Activated B cell treated with CpG ODN at 0.5 μM for 24 hours (primary cell): ENCODE measurements at places on chromosomes 7 and 10. TPM values are rescaled to one million over a fixed set of nuclear protein-coding genes. Genes with fewer than 3 reads are reported as not detected.
A peak's percentile ranks its signal among the peaks of the same experiment; 100 is the strongest.

DNA sequence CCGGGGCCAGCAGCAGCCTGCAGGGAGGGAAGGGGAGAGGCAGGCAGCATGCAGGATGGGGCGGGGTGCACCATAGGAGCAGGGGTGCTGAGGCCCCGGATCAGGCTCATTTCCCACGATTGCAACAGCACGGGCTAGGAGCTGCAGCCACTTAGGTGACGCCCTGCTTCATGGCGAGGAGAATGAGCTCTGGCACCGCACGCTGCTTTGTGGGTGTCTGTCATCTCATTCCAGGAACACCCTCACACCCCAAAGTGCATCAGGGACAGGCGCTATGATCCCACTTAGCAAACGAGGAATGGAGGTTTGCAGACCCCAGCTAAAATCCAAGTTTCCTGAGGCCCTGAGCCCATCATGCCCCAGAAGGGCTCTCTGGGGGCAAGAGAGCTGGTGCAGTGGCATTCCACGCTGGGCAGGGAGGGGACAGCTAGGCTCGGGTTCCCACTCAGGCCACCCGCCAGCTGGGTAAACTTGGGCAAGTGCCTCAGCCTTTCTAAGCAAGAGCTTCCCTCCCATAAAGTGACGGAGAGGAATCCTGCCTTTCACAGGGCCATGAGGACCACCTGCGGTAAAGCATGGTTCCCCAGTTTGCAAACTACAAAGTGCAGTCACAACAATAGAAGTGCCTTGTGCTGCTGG lies 9.3 kb downstream of the KCNH2 start:
- peaks cover 13% of the 10 kb centered on the region for H3K4me1 ChIP-seq
- no peak overlapping the region for H3K4me3 ChIP-seq
- H3K27ac ChIP-seq = no peak overlapping the region
- H3K27me3 ChIP-seq = peaks cover 24% of the 10 kb centered on the region
- H3K36me3 ChIP-seq = no peaks in the 10 kb centered on the region

Gene DBF4
- 20.2 and 30.3 TPM in 2 replicates for total RNA-seq

Gene ASB10
- not detected in 2 replicates for total RNA-seq

Gene LRIT1
- total RNA-seq = not detected in 2 replicates

Gene ANXA8L1
- not detected in 2 replicates for total RNA-seq

- H3K4me1 ChIP-seq = peaks cover 43% of the 10 kb centered on the region
- no peak for DNase-seq
- H3K4me3 ChIP-seq = no peak overlapping the region
- H3K27ac ChIP-seq = no peak overlapping the region
Measured at GRCh38 chr10:3774814-3775695, 10.0 kb downstream of the KLF6 start.

Gene ARHGAP19
- total RNA-seq = 14.7 and 17.8 TPM in 2 replicates

Gene ZNF736
- 54.4 and 71.6 TPM in 2 replicates for total RNA-seq

DNA sequence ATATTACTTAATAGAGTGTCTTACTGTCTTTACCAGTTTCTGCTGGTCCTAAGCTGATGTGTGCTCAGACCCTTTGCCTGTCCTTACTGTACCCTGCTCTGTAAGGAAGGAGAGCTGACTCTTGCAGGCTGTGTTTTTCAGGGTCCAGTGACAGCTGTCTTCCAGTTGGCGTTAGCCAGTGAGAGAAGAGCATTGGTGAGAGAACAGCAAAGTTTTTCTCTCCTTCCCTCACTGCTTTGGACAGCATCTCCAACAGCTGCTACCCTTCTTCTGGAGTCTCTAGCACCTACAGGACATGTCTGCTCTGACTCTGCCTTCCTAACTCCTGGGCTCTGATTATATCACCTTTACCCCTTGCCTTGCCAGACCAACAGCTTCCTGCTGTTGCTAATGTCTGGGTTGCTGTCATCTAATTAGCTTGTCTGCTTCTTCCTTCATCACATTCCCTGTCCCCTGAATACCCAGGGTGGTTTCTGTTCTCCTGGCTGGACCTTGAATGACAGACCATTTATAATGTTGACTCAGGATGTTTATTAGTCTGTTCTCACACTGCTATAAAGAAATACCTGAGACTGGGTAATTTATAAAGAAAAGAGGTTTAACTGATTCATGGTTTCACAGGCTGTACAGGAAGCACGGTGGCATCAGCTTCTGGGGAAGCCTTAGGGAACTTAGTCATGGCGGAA lies 23.5 kb upstream of the PANK1 start:
- H3K27ac ChIP-seq = no peak overlapping the region
- DNase-seq = no peak
- no peaks in the 10 kb centered on the region for H3K36me3 ChIP-seq
- H3K4me3 ChIP-seq = no peak overlapping the region
- H3K4me1 ChIP-seq = peaks cover 7% of the 10 kb centered on the region
- no peaks in the 10 kb centered on the region for H3K27me3 ChIP-seq

- H3K27ac ChIP-seq = no peak overlapping the region
- H3K36me3 ChIP-seq = no peaks in the 10 kb centered on the region
- H3K27me3 ChIP-seq = no peaks in the 10 kb centered on the region
Measured at GRCh38 chr7:120783721-120784120, 74.2 kb downstream of the TSPAN12 start.

- no peak overlapping the region for H3K4me3 ChIP-seq
- no peaks in the 10 kb centered on the region for H3K4me1 ChIP-seq
- peaks cover 8% of the 10 kb centered on the region for H3K27me3 ChIP-seq
- H3K36me3 ChIP-seq = no peaks in the 10 kb centered on the region
Measured at GRCh38 chr10:84211566-84211965, 13.8 kb downstream of the LRIT2 start.

DNA sequence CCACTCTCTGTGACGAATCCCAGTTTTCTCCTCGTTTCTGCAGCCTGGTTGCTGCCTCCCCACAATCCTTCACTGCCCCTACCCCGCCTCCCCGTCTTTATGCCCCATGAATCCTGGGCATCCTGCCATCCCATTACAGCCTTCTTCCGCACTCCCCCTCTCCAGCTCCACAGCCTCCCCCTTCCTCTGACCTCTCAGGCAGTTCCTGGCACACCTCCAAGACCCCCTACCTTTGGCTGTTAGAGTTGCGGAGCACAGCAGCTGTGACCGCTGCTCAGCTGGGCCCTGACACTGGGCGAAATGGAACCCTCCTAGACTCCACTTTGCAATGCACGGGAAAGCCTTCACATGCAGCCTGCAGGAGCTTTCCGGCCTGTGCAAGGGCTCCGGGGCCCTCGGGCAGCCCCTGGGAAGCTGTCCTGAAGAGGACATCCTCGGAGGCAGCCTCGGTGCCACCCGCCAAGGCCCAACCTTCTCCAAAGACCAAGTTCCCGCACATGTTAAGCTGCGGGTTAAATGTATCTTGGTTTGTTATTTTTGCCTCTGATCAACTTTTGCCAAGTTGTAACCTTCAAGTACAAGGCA lies 400.7 kb upstream of the MKI67 start:
- H3K4me3 ChIP-seq = no peak overlapping the region
- no peak overlapping the region for H3K27ac ChIP-seq
- no peaks in the 10 kb centered on the region for H3K4me1 ChIP-seq
- no peaks in the 10 kb centered on the region for H3K36me3 ChIP-seq
- DNase-seq = no peak

Gene LLCFC1
- total RNA-seq = not detected in 2 replicates

- no peak overlapping the region for H3K27ac ChIP-seq
- peaks cover 54% of the 10 kb centered on the region for H3K4me1 ChIP-seq
- peaks cover 34% of the 10 kb centered on the region for H3K36me3 ChIP-seq
Measured at GRCh38 chr10:58240531-58240930, 27.2 kb downstream of the IPMK start.

Gene FGFBP3
- 1.8 and 2.0 TPM in 2 replicates for total RNA-seq

- H3K4me3 ChIP-seq = peak overlapping the region; percentile 62
- DNase-seq = peak; percentile 18
- peaks cover 70% of the 10 kb centered on the region for H3K4me1 ChIP-seq
- peak overlapping the region; percentile 73 for H3K27ac ChIP-seq
- H3K27me3 ChIP-seq = no peaks in the 10 kb centered on the region
Measured at GRCh38 chr10:851901-852300, 79.6 kb downstream of the LARP4B start.

- no peak overlapping the region for H3K27ac ChIP-seq
- no peaks in the 10 kb centered on the region for H3K36me3 ChIP-seq
- no peak for DNase-seq
- H3K27me3 ChIP-seq = no peaks in the 10 kb centered on the region
Measured at GRCh38 chr7:129343099-129343700, 91.0 kb upstream of the STRIP2 start.

- peaks cover 8% of the 10 kb centered on the region for H3K4me1 ChIP-seq
- no peak overlapping the region for H3K4me3 ChIP-seq
- H3K27me3 ChIP-seq = no peaks in the 10 kb centered on the region
- peaks cover 63% of the 10 kb centered on the region for H3K36me3 ChIP-seq
- DNase-seq = no peak
Measured at GRCh38 chr10:109892931-109893330, 30.4 kb downstream of the XPNPEP1 start.

DNA sequence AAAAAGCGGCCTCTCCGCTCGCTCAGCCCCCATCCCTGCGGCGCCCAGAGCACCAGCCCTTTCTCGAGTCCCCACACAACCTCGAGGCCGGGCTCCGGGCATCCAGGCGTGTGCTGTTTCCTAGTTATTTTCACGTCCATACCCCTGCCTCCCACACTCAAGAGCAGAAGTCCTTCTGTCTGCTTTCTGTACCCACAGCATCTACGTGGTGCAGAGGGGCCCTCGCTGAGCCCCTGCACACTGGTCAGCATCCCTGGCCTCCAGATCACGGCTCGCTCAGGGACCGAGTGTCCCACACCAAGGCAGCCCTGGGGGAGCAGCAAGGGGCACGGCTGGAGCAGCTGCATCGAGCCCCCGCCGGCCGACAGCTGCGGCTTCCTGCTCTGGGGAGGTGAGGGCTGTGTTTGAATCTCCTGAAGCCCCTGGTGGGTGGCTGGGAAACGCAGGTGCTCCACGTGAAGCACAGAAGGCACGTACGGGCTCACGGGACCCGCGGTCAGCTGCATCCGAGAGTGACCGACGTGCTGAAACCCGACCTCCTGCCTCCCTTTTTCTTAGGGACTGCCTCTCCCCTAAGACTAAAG lies 333.1 kb downstream of the DNAJB6 start:
- H3K27me3 ChIP-seq = peaks cover 24% of the 10 kb centered on the region
- H3K4me1 ChIP-seq = peaks cover 14% of the 10 kb centered on the region
- H3K27ac ChIP-seq = no peak overlapping the region
- no peak overlapping the region for H3K4me3 ChIP-seq

DNA sequence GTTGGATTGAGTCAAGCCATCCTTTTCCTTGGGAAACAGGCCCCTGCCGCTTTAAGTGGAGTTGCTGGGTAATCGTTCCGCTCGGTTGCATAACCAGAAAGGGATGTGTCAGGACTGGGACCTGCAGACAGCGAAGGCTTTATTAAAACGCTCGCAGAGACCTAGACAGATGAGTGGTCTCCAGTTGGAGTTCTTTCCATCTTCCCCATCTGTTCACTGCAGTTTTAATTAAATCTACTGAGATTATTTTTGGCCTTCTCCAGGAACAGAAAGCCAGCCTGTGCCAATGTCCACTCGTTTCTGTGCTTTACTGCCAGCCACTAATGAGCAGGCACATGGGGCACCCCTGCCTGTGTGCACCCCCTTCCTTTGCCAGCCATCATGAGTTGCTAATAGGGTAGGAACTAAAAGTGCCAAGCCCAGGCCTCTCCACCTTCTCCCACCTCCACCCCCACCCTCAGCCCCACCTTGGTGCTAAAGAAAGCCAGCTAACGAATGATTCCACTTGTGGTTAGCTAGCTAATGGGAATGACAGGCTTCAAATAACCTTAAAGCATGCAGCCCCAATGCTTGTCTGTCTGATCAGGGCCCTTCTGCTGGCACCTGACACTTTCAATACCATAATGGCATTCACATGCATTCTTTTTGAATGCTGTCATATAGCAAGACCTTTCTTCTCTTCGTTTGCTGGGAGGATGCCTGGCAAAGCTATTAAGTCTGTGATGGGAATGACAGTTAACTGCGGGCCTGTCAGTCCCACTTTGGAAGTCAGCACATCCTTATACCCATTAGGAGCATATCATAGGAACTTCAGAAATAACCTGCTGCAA lies 556.8 kb upstream of the GALNT17 start:
- no peaks in the 10 kb centered on the region for H3K27me3 ChIP-seq
- DNase-seq = no peak
- H3K4me3 ChIP-seq = no peak overlapping the region
- H3K27ac ChIP-seq = no peak overlapping the region

Gene STK32C
- 11.0 and 13.8 TPM in 2 replicates for total RNA-seq

DNA sequence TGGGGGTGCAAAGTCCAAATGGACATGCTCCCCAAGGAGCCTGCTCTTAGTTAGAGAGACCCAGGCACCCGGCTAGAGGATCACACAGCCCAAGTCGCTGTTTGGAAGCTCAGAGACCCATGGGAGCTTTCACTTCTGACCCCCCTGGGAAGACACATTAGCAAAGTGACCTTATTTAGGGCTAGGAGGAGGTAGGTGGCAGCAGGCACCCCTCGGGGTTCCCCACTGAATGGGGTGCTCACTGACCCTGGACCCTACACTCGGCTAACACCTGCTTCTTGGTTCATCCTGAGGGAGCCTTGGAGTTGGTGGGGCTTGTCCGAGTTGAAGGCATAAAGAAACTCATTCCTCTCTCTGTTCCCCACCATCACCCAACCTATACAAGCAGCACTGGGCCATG lies 27.1 kb upstream of the HABP2 start:
- no peaks in the 10 kb centered on the region for H3K36me3 ChIP-seq
- H3K27me3 ChIP-seq = peaks cover 10% of the 10 kb centered on the region

- no peak overlapping the region for H3K4me3 ChIP-seq
- DNase-seq = no peak
- H3K4me1 ChIP-seq = no peaks in the 10 kb centered on the region
- H3K27me3 ChIP-seq = no peaks in the 10 kb centered on the region
- H3K36me3 ChIP-seq = no peaks in the 10 kb centered on the region
Measured at GRCh38 chr7:77439572-77439971, 23.4 kb upstream of the GSAP start.

Gene CYP3A4
- total RNA-seq = not detected in 2 replicates

Gene CCL24
- total RNA-seq = 0.81 and 1.2 TPM in 2 replicates

Gene EPO
- not detected in 2 replicates for total RNA-seq

Gene LMOD2
- total RNA-seq = not detected in 2 replicates

Gene MSMB
- total RNA-seq = not detected in 2 replicates

DNA sequence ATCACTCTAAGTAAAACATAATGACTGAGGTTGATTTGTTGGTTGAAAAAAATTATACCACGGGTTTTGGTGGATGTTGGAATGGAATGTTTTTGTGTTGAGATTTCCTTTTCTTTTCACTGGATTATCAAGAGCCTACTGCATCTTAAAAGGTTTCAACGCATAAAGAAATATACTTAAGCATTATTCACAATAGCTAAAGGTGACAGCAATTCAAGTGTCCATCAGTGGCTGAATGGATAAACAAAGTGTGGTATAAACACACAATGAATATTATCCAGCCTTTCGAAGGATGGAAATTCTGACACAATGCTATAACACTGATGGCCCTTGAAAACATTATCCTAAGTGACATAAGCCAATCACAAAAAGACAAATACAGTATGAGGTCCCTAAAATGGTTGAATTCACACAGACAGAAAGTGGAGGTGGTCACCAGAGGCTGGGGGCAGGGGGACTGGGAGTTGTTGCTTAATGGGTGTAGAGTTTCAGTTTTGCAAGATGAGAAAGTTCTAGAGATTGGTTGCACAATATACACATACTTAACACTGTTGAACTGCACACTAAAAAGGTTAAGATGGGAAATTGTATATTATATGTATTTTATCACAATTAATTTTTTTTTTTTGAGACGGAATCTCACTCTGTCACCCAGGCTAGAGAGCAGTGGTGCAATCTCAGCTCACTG lies 122.3 kb downstream of the NRP1 start:
- H3K36me3 ChIP-seq = no peaks in the 10 kb centered on the region
- H3K27me3 ChIP-seq = peaks cover 9% of the 10 kb centered on the region
- H3K4me1 ChIP-seq = peaks cover 4% of the 10 kb centered on the region
- H3K4me3 ChIP-seq = no peak overlapping the region
- DNase-seq = no peak

Gene CFAP46
- total RNA-seq = 1.6 and 3.7 TPM in 2 replicates

Gene TRPV5
- 0.11 and 0.17 TPM in 2 replicates for total RNA-seq

- no peaks in the 10 kb centered on the region for H3K36me3 ChIP-seq
- no peak overlapping the region for H3K4me3 ChIP-seq
Measured at GRCh38 chr7:79984210-79984609, 150.4 kb upstream of the GNAI1 start.

Gene ERVW-1
- not detected in 2 replicates for total RNA-seq
